ENCODE measurements at places on chromosomes 1 and 21. TPM values are rescaled to one million over a fixed set of nuclear protein-coding genes. Genes with fewer than 3 reads are reported as not detected.

DNA sequence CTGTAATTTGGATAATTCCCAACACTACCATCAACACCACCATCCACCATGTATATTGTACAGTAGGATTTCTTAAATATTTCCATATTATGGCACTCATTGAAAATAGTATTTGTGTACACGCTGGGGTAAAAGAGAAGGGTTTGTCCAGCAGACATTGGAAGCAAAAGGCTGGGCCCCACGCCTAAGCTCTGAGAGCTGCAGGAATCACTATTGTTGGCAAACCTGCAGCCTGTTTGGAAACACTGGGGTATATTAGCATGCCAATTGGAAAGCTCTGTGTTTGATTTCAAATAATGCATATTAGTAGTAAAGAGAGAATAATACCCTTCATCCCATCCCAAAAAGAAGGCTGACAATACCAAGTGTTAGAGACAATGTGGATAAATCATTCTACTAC is 81.5 kb upstream of the DPYD start:
- DNase-seq: no peak

GRCh38 chr1:171877701-171878100 is 36.4 kb downstream of the DNM3 start:
- DNase-seq: no peak

DNA sequence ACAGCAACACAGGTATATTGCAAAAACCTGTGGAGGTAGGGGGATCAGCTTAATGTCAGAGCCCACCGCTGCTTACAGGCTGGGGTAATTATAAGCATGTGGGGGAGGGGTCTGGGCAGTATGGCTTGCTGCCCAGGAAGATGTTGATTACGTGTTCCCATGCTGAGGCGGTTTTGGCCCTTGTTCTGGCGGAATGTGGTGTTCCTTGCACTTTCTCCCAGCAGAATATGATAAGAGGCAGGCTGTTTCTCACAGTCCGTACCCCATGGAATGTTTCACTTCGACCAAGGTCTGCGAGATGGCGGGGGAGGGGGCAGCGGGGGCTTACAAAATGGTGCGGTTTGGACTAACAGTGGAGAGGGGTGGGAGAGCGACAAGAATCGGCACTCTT is 9.8 kb upstream of the HPCAL4 start:
- DNase-seq: no peak

The KLHDC7A gene
- total RNA-seq: not detected
